ENCODE measurements at places on chromosomes 13 and 19.

DNA sequence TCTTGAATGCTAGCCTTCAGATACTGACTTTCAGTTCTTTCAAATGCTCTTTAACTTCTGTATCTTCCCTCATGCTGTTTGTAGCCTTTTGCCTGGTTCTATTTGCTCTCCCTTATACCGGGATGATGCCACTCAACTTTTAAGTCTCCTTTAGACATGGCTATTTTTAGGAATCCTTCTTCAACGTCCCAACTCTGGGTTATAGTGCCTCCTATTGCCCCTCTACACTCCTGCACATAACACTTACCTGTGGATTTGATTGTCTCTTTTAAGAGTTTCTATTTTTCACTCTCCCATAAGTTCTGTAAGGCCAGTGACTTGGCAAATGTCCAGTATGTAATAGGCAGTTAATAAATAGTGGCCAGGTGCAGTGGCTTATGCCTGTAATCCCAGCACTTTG lies 343.0 kb downstream of the KLF5 start:
- DNase-seq: no peak

DNA sequence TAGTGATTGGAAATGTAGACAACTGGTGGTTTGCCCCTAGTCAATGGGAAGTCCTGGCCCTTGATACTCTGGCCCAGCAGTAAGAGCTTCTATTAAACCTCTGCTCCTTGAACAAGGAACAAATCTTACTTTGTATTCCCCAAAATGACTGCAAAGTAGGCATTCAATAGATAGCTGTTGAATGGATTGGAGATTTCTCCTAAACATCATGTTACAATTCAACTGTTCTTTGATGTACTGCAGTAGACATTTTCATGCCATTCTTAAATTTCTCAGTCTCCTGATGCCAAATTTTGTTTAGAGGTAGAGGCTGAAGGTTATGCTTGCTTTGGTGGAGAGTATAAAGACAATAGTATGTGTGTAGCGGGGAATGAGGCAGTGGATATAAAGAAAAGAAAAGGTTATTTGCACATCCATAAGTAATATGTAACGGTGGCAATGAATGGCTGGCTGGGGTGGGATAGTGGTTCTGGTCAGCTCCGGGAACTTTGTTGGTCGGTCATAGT lies 12.8 kb downstream of the MIR17HG start:
- no peak for DNase-seq

GRCh38 chr19:47373246-47374240 lies 24.4 kb downstream of the DHX34 start:
- DNase-seq: no peak

- no peak for DNase-seq
Measured at GRCh38 chr19:42032431-42032830, 37.6 kb downstream of the GRIK5 start.

DNA sequence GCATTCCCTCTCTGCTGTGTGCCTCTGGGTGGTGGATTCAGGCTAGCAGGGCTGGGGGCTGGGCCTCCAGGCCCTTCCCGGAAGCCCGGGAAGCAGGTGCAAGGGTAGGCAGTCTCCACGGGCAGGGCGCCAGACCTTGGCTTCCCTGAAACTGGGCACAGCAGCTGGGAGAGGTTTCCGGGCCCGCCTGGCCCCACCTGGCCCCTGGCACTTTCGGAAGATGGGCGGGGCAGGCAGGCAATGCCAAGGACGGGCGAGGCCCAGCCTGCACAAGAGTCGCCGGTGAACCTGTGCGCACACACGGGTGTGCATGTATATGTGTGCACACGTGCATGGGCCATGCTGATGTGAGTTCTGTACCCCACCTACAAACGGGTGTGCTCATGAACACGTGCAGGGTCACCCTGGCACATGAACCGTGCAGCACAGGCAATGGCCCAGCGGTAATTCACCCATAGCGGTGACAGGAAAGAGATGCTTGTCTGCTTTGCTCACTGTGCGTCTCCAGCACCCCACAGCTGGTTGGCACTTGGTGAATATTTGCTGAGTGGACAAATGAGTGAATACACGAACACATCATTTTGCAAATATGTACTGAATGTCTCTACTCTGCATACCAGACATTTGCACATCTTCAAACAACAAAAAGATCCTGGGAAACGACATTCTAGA lies 15.3 kb downstream of the GADD45B start:
- no peak for DNase-seq

DNA sequence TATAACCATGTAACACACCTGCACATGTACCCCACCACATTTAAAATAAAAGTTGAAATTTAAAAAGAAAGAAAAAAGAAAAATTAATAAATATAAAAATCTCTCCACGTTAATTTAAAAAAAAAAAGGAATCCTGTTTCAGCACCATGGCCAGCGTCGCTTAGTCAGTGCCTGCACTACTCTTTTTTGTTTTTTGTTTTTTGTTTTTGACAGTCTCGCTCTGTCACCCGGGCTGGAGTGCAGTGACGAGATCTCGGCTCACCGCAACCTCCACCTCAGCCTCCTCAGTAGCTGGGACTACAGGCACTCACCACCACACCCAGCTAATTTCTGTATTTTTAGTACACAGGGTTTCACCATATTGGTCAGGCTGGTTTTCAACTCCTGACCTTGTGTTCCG lies 835.9 kb downstream of the UQCRFS1 start:
- no peak for DNase-seq

GRCh38 chr13:111219280-111219679 lies 101.2 kb upstream of the TEX29 start:
- DNase-seq: no peak

- no peak for DNase-seq
Measured at GRCh38 chr19:48495396-48495795, 16.2 kb downstream of the LMTK3 start.

Measured in brain pericyte (primary cell).